ENCODE measurements at places on chromosomes 5 and 9.

- DNase-seq = no peak
Measured at GRCh38 chr5:75167345-75167744, 69.3 kb downstream of the ANKRD31 start.

DNA sequence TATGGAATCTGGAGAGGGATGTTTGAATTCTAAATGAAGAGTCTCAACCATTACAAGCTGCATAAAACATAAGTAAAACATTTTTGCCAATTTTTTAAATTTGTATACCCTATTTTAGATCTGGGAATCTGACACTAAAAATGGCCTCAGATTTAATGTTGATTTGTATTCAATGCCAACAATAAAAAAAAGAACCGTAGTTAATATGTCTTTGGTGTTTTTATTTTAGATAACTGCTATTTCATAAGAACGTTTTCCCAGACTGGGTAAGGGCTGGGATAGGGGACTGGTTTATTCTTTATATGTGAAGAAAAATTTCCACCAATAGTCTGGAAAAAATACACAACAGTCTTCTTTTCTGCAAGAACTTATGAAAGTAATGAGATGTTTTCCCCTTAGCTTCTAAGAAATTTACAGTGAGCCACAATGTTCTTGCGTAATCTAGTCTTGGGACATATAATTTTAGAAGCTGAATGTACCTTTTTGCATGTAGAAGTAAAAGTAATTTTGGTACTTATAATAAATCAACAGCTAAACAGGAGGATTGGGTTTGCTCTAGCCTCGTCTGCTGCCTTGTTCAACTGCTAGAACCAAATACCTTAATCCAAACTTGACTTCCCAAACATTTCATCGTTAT is 244.6 kb upstream of the EFNA5 start:
- no peak for DNase-seq

DNA sequence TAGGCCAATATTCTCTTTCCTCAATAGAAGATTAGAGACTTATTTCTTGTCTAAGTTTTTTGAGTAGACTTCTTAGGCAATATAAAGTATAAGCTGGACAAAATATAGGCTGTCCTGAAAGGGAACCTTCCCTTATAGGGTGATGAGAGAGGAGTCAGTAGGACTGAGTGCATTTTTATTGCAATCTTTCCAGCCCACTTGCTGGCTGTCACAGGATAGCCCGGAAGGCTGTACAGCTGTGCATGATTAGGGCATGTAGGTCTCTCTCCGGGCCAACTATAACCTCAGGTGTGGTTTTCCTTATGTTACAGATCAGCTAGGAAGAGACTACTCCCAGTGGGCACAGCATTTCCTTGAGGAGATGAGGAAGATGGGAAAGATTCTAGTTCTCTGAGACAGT is 159.8 kb upstream of the MEF2C start:
- DNase-seq = no peak

GRCh38 chr5:169577951-169578350 is 5.6 kb upstream of the SPDL1 start:
- DNase-seq = no peak

- DNase-seq = peak; percentile 93
Measured at GRCh38 chr5:144189800-144190429, 19.2 kb downstream of the KCTD16 start.

- DNase-seq = peak; percentile 77
Measured at GRCh38 chr9:126516936-126517832, 96.5 kb upstream of the LMX1B start.

GRCh38 chr9:37611014-37611413 is 18.6 kb upstream of the TOMM5 start:
- no peak for DNase-seq

DNA sequence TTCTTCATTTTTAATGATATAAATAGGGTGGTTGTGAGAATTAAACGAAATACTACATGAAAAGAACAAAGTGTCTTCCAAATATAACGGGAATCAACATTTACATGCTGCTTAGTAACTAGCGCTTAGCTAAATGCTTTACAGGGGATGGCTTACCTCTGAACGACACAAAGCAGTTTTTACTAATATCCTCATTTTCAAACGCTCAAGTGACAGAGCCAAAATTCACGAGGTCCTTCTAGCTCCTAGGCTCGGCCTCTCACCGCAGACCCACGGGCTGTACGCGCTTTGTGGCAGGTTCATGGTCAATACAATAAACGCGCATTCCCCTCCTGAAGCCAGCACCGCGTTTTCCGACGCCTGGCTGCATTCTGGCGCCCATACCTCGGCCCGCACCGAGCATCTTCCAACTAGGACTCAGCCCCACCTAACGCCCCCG is 442 bp downstream of the ZNF510 start:
- no peak for DNase-seq

GRCh38 chr5:107296572-107296971 is 374.2 kb downstream of the EFNA5 start:
- no peak for DNase-seq

DNA sequence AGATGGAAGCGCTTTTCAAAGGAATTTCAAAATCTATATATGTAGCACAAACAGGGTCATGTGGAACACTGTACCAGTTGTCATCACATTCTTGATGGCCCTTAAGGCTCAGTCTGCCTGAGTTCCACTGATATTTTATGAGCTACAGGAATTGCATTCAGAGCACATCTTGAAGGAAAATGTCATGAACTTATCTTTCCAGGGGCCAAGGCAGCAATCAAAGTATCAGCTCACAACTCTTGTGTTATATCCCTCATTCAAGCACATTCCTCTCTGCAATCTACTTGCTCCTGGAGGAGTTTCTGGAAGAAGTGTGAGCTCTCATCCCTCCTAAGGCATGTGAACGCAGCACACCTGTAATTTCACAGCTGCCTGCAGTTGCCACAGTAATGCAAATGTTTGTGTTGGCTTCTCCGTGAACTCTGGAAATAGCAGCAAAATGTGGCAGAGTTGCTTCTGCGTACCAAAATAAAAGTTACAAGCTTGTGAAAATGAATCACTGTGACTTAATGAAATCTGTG is 89.7 kb upstream of the EQTN start:
- DNase-seq = no peak

DNA sequence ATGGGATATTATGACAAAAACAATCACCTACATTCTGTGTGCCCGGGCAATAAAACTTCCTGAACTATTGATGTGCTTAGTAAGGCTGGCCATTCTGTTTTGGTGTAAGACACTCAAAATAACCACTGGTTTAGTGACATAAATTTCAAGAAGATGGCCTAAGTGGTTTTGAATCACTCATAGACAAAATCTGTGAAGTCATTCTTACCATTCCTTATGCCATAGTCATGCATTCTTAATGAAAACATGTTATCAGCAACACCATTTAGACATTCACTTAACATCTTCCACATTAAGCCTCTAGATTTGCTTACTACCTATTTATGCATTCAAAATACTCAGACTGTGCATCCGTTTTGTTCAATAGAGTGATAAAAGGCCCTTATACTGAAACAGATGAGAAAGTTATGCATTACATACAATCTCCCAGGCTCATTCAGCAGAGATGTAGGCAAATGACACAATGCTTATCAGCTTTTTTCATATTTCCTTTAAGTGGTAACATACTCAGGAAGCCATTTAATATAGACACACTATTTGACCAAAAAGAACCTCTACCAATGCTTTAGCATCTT is 848.8 kb upstream of the DMAC1 start:
- no peak for DNase-seq

GRCh38 chr9:78439866-78440830 is 143.2 kb downstream of the PSAT1 start:
- no peak for DNase-seq

- DNase-seq = peak; percentile 46
Measured at GRCh38 chr9:110058304-110058953, 149.5 kb downstream of the C9orf152 start.

DNA sequence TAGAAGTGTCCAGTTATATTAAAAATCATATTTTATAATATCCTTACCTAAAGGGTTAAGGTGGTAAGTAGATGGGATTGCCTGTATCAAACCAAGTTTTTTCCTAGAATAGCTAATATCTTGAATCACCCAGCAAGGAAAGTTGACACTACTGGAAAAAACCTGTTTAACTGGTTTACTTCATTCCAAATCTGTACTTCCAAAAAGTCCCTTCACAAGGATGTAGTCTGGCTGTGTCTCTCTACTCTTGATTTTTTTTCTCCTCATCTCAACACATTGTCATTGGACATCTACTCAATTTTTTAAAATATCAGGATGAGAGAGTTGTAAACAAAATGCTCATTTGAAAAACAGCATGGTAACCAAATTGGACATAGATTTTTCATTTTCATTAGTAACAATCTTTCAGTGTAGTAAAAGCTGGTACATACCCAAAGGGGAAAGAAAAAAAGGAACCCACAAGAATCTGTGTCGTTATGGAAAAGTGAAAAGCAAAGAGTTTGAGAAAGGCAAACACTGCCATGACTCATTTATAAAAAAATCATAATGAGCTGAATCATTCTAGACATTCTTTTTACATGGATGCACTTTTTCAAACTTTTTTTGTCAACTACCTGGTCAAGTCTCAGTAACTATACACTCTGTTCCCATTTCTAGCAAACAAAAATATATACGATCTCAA is 173.5 kb downstream of the GLIS3 start:
- no peak for DNase-seq

GRCh38 chr9:75462866-75463265 is 374.6 kb downstream of the OSTF1 start:
- DNase-seq = no peak

- peak; percentile 34 for DNase-seq
Measured at GRCh38 chr5:35202319-35203111, 27.8 kb downstream of the PRLR start.

DNA sequence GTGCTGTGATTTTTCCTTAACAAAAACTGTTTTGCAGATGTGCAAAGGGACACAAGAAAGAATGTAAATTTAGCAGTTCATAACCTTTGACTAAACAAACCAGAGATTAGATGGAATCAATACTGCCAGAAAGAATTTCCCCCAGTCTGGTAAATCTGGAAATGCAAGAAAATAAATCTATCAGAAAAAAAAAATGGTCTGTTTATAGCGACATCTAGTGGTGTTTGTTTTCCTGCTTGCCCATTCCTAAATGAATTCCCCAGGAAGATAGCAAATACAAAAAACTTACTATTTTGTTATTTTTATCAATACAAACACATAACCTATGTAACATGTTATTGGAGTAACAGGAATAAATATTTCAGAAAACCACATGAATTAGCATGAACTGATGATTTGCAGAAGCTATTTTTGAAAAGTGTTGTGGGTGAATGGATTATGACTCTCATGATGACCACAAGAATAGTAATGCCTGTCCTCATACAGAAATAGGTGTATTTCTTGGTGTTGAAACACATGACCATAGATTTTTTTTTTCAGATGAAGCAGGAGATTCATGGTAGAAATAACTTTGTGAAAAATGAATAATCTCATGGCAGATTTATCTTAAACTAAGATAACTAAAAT is 1703.8 kb downstream of the MAT2B start:
- DNase-seq = peak; percentile 3

DNA sequence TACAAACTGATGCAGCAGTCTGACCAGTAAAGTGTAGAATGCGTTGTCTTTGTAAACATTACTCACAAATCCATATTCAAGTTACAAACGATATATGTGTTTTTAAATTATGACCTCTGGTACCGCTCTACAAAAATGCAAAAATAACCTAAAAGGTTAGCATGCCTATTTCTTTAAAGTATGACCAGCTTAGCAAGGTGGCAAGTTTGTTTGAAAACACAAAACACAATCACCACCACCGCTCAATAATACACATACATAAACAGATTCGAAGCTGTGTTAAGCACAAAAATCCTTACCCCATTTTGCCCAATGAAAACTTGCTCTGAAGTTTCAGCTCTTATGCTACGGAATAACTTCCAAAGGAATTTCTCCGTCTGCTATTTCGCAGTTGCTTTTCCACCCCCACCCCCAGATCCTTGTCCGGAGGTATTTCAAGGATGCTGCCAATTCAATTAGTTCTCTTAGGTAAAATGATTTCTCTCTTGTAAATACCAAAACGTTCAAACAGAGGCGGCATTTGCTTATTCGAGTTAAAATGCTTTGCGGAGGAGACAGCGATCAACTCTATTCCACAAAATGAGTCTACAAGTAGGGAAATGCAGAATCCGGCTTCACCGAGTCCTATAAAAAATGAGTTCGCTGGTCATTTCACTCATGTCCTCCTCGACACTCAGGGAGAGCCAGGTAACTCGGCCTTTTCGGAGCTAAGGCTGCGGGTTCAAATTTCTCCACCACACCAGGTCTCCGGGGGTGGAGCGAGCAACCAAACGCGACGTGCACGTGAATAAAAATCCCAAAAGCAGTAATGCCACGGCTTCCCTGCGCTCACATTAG is 1.2 kb downstream of the HOMER1 start:
- peak; percentile 6 for DNase-seq

GRCh38 chr5:55911784-55912653 is 60.9 kb downstream of the IL31RA start:
- DNase-seq = no peak

GRCh38 chr9:21695443-21695842 is 107.0 kb upstream of the MTAP start:
- DNase-seq = no peak

- no peak for DNase-seq
Measured at GRCh38 chr5:141940695-141941271, 17.1 kb downstream of the DELE1 start.

- DNase-seq = no peak
Measured at GRCh38 chr9:132740526-132741309, 70.5 kb downstream of the GTF3C4 start.

- no peak for DNase-seq
Measured at GRCh38 chr9:127185931-127186781, 63.7 kb upstream of the ANGPTL2 start.

DNA sequence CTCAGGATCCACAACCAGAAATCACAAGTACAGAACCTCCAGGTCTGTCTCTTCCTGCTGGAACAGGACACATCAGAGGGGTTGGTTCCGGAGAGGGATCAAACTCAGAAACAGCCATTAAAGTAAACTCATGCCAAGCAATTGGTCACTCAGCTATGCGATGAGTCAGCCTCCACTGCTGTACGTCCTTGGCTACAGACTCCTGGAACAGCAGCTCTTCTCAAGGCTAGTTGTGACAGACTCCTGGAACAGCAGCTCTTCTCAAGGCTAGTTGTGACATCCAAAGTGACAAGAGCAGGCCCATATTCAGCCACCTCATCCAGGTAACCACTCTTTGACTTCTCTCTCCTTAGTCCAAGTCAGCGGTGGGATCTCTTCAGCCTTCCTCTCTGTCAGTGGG is at the start of gene SPINK13:
Gene SPINK13, plus strand, starts transcription at position 229 of the 400 bp plus-strand sequence. CDS start 1,279 bp downstream, outside the sequence.
- DNase-seq = no peak

GRCh38 chr5:146647656-146648199 is 131.7 kb upstream of the GPR151 start:
- DNase-seq = no peak

- no peak for DNase-seq
Measured at GRCh38 chr9:129040113-129040643, 3.8 kb downstream of the MIGA2 start.

- no peak for DNase-seq
Measured at GRCh38 chr5:145110834-145111233, 724.3 kb downstream of the PRELID2 start.

DNA sequence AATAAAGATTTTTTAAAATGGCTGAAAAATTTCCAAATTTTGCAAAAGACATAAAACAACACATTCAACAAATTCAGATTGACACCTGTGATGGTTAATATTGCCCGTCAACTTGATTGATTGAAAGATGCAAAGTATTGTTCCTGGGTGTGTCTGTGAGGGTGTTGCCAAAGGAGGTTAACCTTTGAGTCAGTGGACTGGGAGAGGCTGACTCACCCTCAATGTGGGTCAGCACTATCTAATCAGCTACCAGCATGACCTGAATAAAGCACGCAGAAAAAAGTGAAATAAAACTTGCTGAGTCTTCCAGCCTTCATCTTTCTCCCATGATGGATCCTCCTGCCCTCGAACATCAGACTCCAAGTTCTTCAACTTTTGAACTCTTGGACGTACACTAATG is 868.0 kb upstream of the CTNND2 start:
- no peak for DNase-seq

Data from activated CD4-positive, alpha-beta T cell treated with anti-CD3 and anti-CD28 coated beads, Interleukin-2, Interleukin-4, amounts not matched to agents 100 ng/mL and 50 ng/mL, durations not matched to agents 16 hours and 8 hours (primary cell).